ENCODE measurements at places on chromosomes 3 and 15. TPM values are rescaled to one million over a fixed set of nuclear protein-coding genes. Genes with fewer than 3 reads are reported as not detected.

GRCh38 chr15:82855286-82856100 is 46.1 kb downstream of the WHAMM start:
- no peak for DNase-seq

GRCh38 chr3:182045736-182046135 is 334.0 kb downstream of the SOX2 start:
- DNase-seq: no peak

GRCh38 chr3:104397713-104398112 is 969.0 kb upstream of the ALCAM start:
- DNase-seq: no peak

DNA sequence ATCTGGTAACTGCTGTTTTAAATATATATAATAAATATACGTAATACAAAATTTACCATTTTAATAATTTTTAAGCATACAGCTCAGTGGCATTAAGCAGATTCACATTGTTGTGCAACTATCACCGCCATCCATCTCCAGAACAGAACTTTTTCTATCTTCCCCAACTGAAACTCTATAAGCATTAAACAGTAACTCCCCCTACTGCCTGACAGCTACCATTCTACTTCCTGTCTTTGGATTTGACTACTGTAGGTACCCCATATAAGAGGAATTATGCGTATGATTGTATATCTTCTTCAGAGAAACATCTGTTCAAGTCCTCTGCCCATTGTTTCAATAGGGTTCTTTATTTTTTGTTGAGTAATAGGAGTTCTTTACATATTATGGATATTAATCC is 36.8 kb downstream of the EID1 start:
- DNase-seq: no peak

DNA sequence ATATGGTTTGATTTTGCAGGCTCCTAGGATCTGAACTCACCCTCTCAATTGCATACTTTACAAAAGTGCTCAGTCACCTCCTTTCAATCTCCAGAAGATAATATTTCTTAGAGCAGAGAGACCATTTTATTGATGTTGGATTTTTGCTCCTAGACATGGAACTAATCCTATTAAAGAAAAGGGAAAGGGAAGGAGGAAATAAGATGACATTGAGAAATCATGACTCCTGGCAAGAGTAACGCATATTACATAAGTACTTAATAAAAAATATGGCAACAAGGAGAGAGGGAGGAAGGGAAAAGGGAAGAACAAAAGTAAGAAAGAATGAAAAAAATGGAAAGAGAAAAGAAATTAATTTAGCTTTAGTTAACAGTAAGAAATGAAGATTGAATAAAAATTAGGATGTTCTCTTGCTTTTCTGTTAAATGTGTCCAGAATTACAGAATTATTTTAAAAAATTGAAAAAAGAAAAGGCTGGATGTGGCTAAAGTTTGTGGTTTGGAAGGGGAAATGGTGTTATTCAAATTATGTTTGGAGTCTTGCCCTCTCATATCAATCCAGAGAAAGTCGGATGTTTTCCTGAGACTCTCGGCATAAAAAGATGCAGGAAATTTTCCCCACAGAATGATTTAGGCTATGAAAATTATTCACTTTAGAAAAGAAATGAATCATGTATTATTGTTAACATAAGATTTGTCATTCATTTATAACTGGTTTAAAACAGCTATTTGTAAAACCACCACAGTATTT is 474.0 kb downstream of the FGF12 start:
- no peak for DNase-seq

The MAP1A gene
- polyA plus RNA-seq: 48.5 TPM

The DNAH12 gene
- not detected for polyA plus RNA-seq

The DAZL gene
- not detected for polyA plus RNA-seq
